Activated gamma-delta T cell (primary cell): ENCODE measurements at places on chromosomes 2 and 18.

GRCh38 chr18:23567671-23568070 is 18.6 kb downstream of the NPC1 start:
- DNase-seq, result no peak

- DNase-seq, result no peak
Observed at GRCh38 chr18:62091487-62092120, 95.3 kb downstream of the PIGN start.

GRCh38 chr18:31149351-31149750 is 13.3 kb downstream of the DSC1 start:
- no peak for DNase-seq

GRCh38 chr2:205762881-205763280 is 80.6 kb downstream of the NRP2 start:
- DNase-seq, result no peak

GRCh38 chr2:217113491-217113890 is 253.6 kb upstream of the TNP1 start:
- DNase-seq, result no peak

DNA sequence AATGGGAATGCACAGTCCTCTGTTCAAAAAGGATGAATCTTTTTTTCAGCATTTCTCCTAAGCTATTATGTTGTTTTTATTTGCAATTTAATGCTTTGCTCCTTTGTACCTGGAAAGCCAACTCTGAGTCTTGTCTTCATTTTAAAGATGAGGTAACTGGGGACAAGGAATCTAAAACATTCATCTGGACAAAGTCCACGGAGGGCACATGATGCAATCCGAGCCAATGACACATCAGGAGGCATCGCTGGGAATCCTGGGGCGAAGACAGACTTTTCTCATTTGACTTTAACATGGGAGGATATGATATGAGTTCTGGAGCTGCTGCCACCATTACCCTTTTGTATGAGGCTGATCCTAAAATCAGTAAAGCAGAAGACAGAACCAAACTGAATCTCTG is 116.5 kb upstream of the REG3G start:
- no peak for DNase-seq

DNA sequence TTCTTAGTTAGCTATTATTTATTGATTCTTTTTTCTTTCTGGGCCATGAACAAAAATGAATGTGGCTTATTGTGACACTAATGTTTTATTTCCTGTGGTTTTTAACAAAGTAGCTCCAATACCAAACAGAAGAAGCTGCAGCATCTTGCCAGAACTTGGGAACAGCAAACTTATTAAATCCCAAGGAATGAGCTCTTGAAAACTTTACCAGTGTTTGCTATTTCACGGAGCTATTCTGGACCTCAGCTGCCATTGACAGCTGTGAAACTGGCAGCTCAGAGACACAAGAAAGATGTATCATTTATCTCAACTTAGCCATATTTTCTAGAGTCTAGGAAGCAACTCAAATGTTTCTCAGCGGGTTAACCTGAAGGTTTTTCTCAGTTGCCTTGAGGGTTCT is 91.0 kb upstream of the NEUROD1 start:
- DNase-seq, result no peak

DNA sequence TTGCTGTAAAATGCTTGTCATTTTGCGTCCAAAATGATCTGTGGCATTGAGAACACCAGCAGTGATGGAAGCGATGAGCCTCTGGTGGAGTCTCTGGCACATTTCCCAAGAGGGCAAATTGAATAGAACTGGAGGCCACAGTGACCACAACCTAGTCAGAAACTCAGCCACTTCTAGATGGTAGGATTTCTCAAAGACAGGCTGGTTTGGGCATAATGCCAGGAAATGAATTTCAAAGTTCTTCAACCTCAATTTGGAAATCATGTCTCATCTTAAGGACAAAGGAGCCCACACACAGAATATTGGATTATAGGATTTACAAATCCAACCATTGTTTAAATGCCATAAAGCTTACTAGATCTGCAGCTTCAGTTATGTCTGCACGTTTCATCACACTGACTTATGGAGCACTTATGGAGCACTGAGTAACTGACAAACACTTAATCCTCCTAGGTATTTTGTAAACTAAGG is 132.1 kb downstream of the COL6A3 start:
- DNase-seq, result no peak

- DNase-seq, result no peak
Observed at GRCh38 chr18:38297910-38298309, 732.3 kb upstream of the CELF4 start.

DNA sequence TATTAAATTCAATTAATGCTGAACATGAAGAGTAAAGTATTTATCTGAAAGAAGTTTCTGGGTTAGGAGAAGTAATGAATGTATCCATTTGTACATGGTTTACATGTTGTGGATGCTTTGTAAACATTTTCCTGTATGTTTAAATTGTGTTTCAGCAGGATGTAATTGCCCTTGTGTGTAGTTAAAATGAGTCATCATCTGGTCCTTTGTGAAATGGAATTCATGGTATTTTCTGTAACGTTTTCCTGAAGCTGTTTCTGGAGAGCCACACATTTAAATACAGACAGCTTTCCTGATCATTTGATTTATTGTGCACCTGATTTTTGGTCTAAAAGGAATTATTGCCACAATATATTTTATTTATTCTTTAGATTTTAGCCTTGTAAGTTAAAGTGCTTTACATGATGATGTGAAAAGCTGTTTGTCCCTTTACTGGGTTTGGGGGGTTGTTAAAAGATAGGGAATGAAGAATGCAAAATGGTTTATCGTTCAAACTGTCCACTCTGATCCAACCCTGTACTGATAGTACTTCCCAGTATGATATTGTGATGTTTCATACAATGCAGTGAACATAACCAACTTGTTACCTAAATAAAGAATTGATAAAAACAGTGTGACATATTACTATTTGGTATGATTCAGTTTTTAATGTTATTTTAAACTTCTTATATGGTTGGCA is 41.7 kb upstream of the SLC3A1 start:
- no peak for DNase-seq

GRCh38 chr2:178700922-178701342 is 106.3 kb downstream of the TTN start:
- DNase-seq, result no peak

DNA sequence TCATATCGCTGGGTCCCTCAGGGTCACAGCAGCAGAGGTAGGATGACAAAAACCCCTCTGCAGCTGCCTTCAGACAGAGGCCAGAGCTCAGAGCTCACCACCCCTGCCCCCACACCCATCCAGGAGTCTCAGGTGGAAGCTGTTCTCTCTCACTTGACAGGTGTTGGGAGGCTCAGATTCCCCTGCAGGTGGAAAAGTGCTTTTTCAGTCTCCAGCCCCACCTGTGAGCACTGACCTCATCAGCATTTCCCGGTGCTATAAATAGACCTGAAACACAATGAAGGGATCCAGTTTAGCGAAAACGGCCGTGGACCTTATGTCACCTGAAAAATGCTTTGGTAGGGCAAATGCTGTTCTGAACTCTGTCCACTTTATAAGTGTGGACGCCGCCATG is 254.9 kb downstream of the NDUFA10 start:
- no peak for DNase-seq

GRCh38 chr2:179954026-179954425 is 53.1 kb downstream of the CWC22 start:
- no peak for DNase-seq

- no peak for DNase-seq
Observed at GRCh38 chr2:72630767-72631166, 195.1 kb downstream of the EXOC6B start.

GRCh38 chr2:40428439-40428838 is 23.5 kb downstream of the SLC8A1 start:
- DNase-seq, result no peak

GRCh38 chr2:20136149-20136548 is 84.7 kb upstream of the LAPTM4A start:
- no peak for DNase-seq

DNA sequence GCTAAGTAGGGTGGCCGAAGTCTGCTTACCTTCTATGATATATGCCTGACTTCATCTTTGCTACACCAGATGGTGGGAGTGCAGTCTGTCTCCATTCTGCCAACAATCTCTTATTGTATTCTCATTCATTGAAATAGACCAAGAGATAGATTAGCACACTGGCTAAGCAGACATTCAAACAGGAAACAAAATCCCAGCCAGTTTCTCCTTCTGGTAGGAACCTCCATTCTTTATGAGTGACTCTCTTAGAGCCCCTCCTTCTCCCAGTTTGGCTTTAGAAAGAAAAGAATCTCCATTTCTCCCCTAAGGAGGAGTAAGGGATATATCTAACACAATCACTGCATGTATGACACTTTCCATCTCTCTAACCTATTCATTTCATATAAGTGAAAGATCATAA is 118.9 kb upstream of the COL5A2 start:
- DNase-seq, result no peak

GRCh38 chr2:111186121-111186715 is 65.5 kb downstream of the BCL2L11 start:
- DNase-seq, result no peak

- no peak for DNase-seq
Observed at GRCh38 chr2:231930593-231931281, 4.5 kb upstream of the NPPC start.

DNA sequence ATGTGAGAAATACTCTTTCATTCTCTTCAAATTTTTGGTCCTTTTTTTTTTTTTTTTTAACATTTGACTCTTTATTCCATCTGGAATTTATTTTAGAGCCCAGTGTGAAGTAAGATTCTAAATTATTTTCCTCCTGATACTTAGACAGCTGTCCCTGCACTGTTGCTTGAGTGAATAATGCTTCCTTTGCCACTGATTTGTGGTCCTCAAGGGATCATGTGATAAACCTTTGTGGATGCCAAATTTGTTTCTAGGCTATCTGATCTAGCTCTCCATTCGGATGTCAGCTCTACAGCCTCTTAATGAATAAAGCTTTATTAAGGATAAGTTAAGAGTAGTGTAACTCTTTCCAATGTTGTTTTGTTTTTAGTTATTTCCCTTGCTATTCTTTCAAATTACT is 142.3 kb downstream of the SMAD7 start:
- DNase-seq, result no peak

DNA sequence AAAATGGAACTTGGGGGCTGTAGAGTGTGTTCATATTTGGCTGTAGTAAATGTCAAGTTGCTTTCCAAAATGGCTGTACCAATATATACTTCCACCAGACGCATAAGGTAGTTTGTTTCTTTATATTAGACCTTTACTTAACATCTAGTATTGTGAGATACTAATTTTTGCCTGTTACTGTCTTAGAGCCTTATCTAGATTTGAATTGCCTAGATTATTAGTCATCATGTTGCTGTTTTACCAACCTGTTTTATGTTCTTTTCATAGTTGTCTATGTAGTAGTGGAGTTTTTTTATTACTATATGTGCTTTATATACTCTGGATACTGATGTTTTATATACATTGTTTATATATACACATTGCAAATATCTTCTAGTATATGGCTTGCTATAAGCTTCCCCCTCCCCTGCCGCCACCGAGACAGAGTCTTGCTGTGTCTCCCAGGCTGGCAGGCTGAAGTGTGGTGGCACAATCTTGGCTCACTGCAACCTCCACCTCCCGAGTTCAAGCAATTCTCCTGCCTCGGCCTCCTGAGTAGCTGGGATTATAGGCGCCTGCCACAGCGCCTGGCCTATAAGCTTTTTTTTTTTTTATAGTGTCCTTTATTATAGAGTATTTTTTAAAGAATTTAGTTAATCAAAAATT is 18.9 kb downstream of the SLC39A10 start:
- DNase-seq, result no peak
